Gastroesophageal sphincter (tissue), 4 donors: ENCODE measurements at places on chromosomes 7 and 10. TPM values are rescaled to one million over a fixed set of nuclear protein-coding genes. Genes with fewer than 3 reads are reported as not detected.

DNA sequence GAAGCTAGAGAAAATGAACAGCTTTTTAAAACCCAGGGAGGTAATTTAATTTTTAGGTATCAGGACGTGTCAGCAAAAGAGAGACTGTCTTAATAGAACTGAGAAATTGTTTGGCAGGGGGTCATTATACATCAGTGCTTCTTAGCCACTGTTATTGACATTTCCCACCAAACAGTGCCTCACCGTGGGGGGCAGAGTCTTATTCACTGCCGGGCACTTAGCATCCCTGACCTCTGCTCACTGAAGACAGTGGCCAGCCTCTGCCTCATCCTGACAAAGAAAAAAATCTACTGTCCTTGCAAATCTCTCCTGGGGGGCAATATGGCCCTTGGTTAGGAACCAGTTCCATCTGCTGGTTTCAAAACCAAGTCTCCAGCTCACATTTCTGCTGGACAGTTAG is 14.2 kb upstream of the MKI67 start:
- no peak for ATAC-seq

The CSGALNACT2 gene
- 28.4 TPM for total RNA-seq

The NPY4R2 gene
- total RNA-seq: 0.15 TPM

DNA sequence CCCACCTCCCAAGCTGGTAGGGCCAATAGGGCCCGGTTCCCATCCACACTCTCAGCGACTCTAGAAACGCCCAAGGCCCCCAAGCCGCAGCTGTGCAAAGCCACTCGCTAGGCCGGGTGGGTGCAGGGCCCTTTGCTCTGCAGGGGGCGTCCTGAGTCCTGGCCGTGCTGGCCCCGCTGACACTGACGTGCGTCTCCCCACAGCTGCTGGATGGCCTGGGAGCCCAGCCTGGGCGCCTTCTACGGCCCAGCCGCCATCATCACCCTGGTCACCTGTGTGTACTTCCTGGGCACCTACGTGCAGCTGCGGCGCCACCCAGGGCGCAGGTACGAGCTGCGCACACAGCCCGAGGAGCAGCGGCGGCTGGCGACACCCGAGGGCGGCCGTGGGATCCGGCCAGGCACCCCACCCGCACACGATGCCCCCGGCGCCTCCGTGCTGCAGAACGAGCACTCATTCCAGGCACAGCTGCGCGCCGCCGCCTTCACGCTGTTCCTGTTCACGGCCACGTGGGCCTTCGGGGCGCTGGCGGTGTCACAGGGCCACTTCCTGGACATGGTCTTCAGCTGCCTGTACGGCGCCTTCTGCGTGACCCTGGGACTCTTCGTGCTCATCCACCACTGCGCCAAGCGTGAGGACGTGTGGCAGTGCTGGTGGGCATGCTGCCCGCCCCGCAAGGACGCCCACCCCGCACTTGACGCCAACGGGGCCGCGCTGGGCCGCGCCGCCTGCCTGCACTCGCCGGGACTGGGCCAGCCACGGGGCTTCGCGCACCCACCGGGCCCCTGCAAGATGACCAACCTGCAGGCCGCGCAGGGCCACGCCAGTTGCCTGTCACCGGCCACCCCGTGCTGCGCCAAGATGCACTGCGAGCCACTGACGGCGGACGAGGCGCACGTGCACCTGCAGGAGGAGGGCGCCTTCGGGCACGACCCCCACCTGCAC is 31.6 kb upstream of the KNDC1 start:
- ATAC-seq: no peak

DNA sequence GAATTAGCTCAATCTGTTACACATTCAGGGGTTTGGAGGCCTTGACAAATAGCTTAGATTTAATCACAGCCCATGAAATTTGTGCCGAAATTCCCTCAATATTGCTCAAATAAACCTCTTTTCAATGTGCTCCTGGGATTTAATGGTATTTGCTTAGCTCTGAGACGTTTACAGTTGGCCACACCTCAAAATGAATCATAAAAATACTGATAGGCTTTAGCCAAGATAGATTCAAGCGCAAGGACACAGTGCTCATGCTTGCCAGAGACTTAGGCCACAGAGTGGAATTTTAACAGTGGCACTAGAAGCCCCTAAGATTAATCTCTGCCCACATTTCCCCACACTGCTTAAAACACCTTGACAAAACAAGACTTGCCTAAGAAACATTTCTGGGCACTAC is 2.3 kb upstream of the SEMA3C start:
- no peak for ATAC-seq

DNA sequence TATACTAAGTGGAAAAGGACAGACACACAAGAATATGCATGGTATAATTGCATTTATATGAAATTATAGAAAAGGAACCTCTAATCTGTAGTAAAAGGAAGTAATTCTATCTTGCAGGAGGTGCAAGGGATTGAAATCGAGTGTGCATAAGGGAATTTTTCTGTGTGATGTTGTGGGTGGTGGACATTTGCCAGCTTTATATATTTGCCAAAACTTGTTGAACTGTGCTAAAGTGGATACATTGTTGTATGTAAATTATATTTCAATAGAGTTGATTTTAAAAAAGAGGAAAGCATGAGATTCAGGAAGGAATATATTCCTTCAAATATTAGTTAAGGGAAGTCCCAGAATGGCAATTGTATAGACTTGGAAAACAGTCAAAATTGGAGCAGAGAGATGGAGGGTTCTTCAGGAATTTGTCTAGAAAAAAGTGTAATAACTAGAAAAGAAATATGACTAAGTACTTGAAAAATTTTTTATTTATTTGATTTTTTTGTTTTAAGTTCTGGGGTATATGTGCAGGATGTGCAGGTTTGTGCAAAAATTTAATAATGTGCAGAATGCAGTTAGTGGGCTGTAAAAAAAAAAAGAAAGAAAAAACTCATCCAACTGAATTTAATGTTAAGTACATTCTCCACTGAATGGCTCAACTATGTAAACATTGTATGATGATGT is 96.1 kb downstream of the ARL4A start:
- no peak for ATAC-seq

The SLC26A5 gene
- 0.16 TPM for total RNA-seq

DNA sequence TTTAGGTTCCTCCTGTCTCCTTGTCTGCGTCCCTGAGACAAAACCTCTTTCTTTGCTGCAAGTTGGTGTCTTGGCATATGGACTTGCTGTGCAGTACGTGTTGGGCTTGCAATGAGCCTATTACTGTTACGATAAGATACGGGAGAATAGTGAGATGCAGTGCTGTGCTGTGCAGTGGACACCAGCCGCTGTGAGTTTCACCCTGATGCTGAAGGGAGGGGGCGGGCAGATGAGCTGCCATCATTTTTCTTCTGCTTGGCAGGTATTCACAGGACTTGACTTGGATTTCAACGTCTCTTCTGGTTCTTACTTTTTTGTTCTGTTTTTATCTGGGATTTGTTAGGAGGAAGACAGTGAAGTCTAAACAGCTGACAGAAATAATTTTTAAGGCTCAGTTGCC is 257.1 kb upstream of the PITRM1 start:
- ATAC-seq: no peak

GRCh38 chr10:89468191-89468965 is 54.0 kb downstream of the IFIT5 start:
- ATAC-seq: no peak

The DLX6 gene
- total RNA-seq: not detected

GRCh38 chr7:86918245-86918644 is 141.2 kb downstream of the ELAPOR2 start:
- no peak for ATAC-seq

The GIMAP4 gene
- 27.7 TPM for total RNA-seq

- ATAC-seq: no peak
Observed at GRCh38 chr7:27901028-27901760, 161.2 kb downstream of the TAX1BP1 start.

DNA sequence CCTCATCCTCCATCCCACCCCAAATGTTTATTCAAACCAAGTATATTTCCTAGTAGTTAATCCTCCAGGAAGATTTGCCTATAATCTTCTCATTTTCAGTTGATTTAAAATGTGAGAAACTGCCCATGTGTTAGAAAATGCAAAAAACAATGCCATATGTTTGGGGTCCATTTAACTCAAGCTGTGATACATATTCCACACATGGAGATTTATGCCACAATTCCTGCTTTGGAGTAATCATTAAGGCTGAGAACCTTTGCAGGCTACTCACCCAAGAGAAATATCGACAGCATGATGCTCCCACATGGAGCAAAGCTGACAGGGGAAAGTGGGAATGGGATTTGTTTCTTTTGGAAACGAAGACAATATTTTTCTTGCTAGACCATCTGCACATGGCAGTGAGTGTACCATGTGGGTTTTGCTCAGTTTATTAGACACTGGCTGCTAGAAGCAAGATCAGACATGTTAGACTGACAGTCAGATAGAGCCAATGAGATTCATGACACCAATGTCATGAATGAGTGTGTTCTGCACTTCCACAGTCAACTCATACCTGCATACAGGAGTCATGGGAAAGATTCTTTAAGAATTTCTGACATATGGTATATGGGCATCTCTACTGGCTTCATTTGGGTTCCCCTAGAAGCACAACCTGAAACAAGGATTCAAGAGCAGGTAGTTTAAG is 3.4 kb upstream of the GRM8 start:
- ATAC-seq: no peak

DNA sequence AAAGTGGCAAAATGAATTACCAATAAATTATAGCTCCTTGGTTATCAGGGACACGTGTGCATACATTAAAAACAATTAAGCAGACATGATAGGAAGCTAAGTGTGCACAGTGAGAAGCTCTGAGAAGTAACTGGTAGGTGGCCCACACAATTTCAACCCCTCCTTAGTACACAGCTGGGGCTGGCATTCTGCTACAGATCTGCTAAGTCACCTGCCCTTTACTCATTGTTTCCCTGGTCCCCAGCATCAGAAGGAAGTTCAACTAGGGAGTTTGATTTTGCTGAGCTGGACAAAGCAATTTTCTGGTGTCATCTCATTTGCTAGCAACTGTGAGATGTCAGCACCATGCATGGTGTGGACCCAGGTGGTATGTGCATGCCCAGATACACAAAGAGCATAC is 424.1 kb upstream of the NPVF start:
- ATAC-seq: no peak

The PDE1C gene
- 17.2 TPM for total RNA-seq

The CPA4 gene
- total RNA-seq: not detected

GRCh38 chr10:14114791-14115190 is 215.9 kb downstream of the FRMD4A start:
- ATAC-seq: no peak

The FAM25G gene
- total RNA-seq: not detected

- ATAC-seq: no peak
Observed at GRCh38 chr10:52004342-52004949, 305.1 kb upstream of the CSTF2T start.

DNA sequence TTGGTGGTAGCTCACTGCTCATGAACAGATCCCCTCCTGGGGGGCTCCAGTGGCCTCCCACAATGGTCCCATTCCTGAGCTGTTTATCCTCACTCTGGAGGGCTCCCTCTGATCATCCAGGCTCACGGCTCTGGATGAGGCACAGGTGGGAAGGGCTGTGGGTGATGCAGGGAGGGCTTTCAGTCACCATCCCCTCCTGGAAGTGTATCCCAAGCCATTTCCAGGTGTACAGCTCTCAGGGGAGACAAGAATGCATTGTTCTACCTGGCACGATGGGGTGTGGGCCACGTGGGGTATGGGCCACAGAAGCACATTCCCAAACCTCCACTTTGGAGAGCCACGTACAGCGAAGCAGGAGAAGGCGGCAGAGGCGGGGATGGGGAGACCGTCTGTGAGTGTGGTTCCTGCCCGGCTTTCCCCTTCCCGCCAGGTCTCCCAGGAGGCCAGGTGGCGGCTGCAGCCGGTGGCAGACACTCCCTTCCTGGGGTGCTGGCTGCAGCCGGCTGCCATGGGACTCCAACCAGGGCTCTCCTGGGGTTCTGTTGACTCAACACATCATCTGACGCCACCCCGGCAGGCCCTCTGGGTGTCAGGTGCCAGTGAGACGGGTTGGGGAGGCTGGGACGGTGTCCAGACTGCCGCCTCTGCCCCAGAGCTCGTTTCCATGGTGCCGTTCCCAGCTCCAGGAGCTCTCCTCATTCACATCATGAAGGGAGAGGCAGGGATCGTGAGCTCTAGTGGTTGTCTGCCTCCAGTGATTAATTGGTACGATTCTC is 169.7 kb upstream of the RHEB start:
- ATAC-seq: no peak

DNA sequence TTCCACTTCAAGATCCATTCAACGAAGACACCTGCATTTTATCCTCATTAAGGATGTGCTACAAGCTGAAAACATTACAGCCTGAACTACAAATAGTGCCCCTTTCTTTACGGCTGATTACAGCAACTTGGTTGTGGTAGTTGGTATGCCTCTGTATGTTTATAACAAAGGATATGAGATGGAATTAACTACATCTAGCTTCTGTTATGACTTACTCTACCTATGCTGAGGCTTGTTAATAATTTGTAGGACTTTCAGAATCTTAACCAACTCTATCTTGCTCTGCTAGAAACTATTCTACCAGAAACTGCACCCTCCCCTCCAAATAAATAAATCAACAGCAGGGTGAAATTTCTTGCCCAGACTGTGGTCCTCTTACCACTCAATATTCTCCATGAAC is 448.1 kb downstream of the GRM8 start:
- no peak for ATAC-seq

DNA sequence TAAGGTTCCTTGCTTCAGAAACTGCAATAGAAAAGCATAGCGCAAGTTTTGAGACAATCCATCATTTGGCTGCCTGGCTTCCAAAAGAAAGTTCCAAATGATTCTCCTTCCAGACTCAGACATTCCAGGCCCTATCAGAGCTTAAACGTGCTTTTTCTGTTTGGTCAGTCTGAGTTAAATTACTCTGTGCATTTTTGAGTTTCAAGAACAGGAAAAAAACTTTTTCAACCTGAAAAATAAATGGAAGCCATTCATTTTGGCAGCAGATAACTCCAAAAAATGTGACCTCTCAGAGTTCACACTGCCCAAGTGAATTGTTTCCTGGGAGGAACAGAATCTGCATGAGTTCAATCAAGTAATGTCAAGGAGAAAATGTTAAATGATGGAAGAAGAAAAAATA is 354.2 kb downstream of the CXCL12 start:
- ATAC-seq: peak; percentile 42

The UTF1 gene
- not detected for total RNA-seq

The CAMK2B gene
- 1.5 TPM for total RNA-seq

The WNT8B gene
- total RNA-seq: not detected

DNA sequence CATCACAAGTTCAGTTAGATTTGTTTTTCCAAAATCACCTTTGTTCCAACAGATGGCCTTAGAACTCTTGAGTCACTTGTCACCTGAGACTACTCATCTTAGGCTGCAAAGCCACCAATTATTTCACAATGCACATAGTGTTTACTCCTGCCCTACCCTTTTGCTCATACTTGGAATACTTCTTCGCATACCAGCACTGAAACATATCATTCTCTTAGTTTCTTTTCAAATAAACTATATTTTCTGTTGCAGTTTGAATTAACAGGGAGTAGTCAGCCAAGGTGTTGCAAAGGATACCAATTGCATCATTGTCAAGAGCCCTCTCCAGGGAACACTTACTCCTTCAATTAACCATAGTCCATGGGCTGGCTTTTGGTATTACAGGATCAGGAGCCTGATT is 71.0 kb downstream of the CASD1 start:
- peak; percentile 31 for ATAC-seq

DNA sequence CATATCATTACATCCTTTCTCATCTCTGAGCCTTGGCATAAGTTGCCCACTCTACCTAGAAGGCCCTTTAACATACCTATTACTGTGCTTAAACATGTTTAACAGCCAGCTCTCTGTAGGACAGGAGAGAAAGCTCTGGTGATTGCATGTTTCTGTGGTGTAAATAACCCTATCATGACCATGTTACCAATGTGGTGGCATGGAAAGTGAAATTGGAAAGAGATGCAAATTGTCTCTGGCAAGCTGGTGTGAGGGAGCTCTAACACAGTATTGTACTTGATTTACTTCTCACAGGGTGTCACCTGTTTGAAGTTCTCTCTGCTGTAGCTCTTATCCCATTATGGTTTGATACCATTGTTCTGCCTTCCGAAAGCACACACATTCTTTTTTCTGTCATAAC is 231.8 kb upstream of the DKK1 start:
- no peak for ATAC-seq
